ENCODE measurements at places on chromosomes 4 and X.

DNA sequence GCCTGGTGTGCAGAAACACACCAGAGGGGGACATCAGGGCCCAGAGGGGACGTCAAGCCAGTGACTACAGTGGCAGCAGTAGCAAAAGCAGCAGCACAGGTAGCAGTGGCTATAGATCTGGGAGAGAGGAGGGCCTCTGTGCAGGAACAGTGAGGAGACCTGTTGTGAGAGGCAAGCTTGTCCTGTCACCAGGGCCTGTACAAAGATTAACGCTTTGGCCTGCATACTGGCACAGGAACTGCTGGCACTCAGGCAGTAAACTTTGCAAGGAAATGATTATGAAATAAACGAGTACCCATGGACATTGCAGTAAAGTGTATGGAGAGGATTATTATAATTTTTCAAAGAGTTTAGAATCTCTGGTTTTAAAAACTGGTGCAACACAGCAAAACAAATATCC, 5.5 kb upstream of the PHF8 start:
- DNase-seq, result no peak

DNA sequence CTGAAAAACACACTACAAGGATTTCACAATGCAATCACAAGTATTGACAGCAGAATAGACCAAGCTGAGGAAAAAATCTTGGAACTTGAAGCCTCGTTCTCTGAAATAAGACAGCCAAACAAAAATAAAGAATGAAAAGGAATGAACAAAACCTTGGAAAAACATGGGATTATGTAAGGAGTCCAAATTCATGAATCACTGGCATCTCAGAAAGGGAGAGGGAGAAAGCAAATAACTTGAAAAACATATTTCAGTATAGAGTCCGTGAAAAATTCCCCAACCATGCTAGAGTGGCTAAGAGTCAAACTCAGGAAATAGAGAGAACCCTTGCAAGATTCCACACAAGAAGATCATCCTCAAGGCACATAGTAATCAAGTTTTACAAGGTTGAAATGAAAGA, 178.5 kb upstream of the CTSO start:
- DNase-seq, result no peak

- no peak for DNase-seq
Measured at GRCh38 chr4:120526033-120526432, 396.5 kb downstream of the PRDM5 start.

DNA sequence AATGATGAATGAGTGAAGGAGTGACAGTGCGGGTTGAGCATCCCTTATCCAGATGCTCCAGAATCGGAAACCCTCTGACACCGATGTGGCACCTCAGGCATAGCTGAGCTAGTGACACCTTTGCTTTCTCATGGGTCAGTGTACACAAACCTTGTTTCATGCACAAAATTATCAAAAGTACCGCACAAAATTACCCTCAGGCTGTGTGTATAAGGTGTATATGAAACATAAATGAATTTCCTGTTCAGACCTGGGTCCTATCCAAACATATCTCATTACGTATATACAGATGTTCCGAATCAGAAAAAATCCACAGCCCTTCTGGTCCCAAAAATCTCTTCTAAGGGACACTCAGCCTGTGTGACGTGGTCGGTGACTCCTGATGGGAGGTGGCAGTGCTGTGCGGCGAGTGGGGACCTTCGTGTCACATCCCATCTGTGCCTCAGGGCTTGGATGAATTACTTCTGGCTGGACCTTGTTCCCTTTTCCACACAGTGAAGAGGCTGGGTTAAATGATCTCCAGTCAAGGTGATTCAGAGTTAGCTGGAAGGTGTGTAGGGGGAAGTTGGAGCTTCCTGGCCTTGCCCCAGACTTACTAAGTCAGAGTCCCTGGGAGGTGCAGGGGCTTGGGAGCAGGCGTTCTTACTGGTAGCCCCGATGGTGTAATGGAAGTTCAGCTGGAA, 18.8 kb downstream of the RGS12 start:
- no peak for DNase-seq

GRCh38 chr4:2277956-2278355, 16.0 kb upstream of the MXD4 start:
- no peak for DNase-seq

- no peak for DNase-seq
Measured at GRCh38 chr4:96526625-96527024, 686.7 kb downstream of the PDHA2 start.

GRCh38 chr4:61070269-61070668, 129.9 kb upstream of the ADGRL3 start:
- no peak for DNase-seq

GRCh38 chrX:68827848-68828624, 785 bp upstream of the EFNB1 start:
- peak; percentile 70 for DNase-seq

- no peak for DNase-seq
Measured at GRCh38 chr4:5399790-5400421, 308.5 kb downstream of the EVC2 start.

- no peak for DNase-seq
Measured at GRCh38 chr4:48073567-48074103, 57.1 kb downstream of the NIPAL1 start.

DNA sequence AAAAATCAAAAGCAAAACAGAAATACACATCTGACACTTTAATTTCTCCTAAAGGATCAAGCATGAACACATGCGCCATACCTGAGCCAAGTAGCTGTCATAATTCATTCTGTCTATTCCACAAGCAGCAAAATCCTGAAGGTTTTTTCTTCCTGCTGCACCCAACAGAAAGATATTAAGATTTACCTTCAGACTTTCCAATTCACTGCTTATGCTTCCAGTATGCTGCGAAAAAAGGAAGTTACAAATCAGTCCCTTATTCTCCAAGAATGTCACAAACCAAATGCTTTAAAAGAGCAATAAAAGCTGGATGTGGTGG, 29.2 kb upstream of the FGFBP2 start:
- DNase-seq, result no peak

DNA sequence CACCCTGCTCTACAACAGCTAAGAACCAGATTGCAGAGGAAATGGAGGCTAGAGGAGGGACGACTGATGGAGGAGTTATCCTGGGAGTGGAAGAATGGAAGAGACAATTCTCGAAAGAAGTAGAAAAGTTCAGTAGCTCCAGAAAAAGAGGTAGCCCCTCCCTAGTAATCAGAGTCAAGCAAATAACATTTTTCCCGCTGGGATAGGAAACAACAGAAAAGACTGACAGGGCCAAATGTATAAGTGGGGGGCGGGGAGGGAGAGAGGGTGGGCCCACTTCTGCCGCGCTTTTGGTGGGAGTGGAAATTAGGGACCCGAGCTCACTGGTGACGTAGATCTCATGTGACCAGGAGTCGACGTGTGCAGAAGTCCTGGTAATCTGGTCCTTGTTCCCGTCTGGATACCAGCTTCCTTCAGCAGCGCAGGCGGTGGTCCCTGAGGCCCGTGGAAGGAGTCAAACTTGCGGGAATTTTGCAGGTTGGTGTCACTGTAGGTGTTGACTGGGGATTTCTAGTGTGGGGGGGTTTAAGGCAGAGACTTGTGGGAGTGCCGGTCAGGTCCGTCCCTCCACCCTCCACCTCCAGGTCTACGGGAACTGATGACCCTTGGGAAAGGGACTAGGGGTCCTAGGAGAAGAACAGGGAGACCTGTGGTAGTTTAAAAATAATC, at the start of gene TCEAL9:
Gene TCEAL9, plus strand, starts transcription at position 377 of the 669 bp plus-strand sequence. CDS start 1,179 bp downstream, outside the sequence.
- peak; percentile 5 for DNase-seq

DNA sequence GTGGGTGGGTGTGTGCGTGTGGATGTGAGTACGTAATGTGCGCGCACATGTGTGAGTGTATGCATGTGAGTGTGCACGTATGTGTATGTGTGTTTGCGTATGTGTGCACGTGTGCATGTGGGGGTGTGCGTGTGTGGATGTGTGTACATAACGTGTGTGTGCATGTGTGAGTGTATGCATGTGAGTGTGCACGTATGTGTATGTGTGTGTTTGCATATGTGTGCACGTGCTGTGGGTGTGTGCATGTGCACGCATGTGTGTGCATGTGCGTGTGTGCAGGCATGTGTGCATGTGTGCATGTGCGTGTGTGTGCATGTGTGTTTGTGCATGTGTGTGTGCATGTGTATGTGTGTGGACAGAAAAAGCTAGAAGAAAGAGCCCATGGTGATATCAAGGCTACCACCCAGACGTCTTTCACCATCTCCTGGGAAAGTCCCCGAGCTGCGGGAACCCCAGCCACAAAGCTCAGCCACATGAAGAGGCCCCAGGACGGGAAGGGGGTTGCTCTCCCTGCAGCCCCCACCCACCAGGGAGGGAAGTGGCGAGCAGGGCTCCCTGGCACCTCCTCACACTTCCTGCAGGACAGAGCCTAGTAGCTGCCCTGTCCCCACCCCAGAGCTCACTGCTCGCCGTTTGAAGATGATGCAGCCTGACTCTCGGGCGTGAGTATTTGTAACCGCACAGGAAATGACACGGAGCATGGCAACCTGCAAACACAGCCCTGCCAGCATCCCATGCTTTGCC, 108.3 kb downstream of the DCTD start:
- peak; percentile 31 for DNase-seq

DNA sequence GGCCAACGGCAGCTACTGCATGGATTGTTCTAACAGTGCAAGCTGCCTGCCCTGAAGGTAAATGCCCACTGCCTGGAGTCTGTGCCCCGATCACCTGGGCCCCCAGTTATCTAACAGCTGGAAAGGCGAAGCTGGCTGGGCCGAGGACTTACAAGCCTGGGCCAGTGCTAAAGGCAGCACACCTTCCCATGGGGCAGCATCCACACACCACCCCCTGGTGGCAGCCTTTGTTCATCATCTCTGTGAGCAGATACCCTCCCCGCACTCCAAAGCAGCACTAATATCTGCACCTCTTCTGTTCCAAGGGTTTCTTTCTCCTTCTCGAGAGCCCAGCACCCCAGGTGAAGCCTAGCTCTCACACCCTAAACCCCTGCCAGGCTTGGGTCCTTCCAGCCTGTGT, 7.6 kb downstream of the SLC2A9 start:
- no peak for DNase-seq

GRCh38 chr4:113563691-113564378, 197.7 kb downstream of the CAMK2D start:
- DNase-seq, result no peak

DNA sequence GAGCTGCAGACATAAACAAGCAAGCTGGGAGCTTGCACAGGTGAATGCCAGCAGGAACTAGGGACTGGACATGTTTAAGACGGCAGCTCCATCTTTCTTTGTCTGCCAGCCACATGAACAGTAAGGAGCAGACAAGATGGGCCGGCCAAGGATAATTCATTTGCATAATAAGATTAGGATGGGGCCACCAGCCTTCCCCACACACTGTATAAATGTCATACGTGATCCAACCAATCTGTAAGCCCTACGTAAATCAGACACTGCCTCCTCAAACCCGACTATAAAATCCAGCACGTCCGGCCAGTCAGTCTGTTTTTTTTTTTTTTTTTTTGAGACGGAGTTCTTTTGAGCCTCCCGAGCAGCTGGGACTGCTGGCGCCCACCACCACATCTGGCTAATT, 75.6 kb upstream of the BOD1L1 start:
- DNase-seq, result no peak

DNA sequence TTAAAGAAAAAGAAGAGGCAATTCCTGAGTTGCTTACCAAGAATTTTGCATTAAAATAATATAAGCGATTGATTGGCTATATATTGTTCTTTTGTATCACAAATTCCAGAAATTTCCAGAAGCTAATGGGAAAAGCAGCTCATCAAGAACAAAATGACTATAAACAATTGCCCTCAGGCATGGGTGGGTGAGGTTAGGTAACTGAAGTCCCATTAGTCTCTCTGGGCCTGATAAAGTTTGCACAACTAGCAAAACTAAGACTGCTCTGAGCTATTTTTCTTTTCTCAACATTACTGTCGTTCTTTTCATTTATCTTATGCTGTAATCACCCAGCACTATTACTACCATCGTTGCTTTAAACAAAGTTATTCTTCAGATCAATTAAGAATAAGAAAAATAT, 19.2 kb upstream of the BLTP1 start:
- no peak for DNase-seq

GRCh38 chrX:134692990-134693389, 34.7 kb upstream of the PLAC1 start:
- DNase-seq, result no peak

- DNase-seq, result no peak
Measured at GRCh38 chr4:145635630-145636029, 16.4 kb downstream of the MMAA start.

GRCh38 chrX:25805744-25806143, 332.4 kb upstream of the MAGEB18 start:
- DNase-seq, result no peak

- DNase-seq, result no peak
Measured at GRCh38 chrX:123835661-123836371, 24.0 kb upstream of the XIAP start.

DNA sequence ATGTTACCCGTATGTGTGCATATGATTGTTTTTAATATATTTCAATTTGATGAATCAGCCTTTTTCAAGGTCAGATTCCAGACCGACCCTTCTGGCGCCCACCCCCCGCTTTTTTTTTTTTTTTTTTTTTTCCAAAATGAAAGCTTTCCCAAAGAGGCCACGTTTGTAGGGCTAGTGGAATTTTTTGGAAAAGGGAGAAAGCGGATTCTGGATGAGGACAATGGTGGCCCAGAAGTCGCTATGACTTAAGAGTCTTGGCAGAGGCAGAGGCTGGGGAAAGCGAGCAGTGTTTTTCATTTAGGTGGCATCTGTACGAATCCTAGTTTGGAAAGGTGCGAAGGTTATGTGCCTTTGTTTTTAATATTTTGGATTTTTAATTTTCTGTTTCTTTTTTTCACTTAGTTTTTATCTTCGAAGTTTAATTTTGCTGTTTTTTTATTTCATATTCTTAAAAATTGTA, 14.6 kb downstream of the NDUFB11 start:
- no peak for DNase-seq

DNA sequence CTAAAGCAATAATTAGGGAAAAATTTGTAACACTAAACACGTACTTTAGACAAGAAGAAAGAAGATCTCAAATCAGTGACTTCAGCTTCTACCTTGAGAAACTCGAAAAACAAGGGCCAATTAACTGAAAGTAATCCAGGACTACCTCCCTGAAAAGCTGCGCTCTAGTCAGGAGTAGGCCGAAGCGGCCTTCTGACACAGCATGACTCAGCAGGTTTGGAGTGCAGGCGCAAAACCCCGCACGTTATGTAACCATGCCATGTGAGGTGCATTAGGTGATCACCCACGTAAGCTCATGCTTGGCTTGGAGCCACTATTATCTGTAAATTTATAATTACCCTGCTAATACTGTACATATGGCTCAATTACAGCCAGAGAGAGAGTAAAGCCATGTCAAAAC, 52.8 kb upstream of the CCDC149 start:
- no peak for DNase-seq

DNA sequence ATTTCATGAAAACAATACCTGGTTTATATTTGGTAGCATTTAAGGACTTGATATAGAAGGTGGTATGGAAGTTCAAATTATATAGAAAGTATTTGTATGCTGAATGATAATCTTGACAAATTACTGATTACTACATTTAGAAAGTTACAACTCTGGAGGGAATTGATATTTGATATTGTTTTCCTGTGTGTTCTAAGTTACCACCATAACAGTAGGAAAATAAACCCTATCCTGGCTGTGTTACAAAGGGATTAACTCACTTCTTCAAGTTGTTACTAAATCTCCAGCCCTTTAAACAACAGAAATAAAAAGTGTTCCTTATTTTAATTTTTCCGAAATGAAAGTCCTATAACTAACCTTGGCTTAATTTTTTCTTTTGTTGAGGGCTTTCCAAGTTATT, 36.6 kb downstream of the FHL1 start:
- no peak for DNase-seq

GRCh38 chr4:113760094-113760794, 1.3 kb downstream of the CAMK2D start:
- peak; percentile 65 for DNase-seq

- DNase-seq, result no peak
Measured at GRCh38 chr4:32112891-32113290, 1392.7 kb downstream of the PCDH7 start.

GRCh38 chr4:105765690-105766407, 57.3 kb downstream of the GSTCD start:
- no peak for DNase-seq
